ENCODE measurements at places on chromosomes 6 and 20.

DNA sequence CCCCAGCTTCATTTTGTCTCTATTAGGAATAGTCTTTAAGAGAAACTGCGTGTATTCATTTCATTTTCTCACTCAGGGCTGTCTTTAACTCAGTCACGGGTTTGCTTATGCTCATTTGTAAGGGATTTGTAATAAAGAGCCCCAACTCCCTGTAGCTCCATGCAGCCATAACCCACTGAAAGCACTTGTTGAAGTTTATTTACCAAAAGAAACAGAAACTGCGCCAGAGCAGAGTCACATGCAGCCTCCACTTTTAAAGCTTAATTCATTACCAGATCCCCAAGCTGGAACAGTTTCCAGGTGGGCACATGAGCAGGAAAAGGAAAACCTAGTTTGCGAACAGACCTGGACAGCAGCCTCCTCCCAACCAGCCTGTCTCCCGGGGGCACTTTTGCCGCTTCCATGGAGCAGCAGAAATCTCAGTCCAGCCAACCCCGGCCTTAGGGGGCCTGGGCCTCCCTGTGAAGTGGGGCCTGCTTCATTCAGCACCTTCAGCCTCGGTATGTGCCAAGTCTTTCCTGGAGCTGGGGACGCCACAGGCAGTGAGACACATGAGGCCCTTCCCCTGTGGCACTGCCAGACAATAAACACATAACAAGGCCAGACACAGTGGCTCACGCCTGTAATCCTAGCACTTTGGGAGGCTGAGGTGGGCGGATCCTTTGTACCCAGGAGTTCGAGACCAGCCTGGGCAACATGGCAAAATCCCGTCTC, 4.5 kb downstream of the BCAS4 start:
- DNase-seq, result no peak

DNA sequence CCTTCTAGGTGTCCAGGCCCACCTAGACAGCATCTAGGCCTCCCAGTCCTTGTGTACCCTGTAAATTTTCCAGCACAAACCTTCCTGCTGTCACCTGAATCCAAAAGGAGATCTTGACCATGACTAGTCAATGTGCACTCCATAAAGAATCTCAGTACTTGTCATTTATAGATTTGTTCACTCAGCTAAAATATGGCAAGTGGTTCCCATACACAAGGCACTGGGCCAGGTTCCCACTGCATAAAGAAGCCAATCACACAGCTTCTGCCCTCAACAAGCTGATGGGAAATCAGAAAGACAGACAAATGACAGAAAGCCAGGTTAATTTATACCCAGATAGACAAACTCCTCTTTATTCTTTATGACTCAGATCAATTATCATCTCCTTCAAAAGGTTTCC, 526.8 kb downstream of the CD83 start:
- DNase-seq, result no peak

DNA sequence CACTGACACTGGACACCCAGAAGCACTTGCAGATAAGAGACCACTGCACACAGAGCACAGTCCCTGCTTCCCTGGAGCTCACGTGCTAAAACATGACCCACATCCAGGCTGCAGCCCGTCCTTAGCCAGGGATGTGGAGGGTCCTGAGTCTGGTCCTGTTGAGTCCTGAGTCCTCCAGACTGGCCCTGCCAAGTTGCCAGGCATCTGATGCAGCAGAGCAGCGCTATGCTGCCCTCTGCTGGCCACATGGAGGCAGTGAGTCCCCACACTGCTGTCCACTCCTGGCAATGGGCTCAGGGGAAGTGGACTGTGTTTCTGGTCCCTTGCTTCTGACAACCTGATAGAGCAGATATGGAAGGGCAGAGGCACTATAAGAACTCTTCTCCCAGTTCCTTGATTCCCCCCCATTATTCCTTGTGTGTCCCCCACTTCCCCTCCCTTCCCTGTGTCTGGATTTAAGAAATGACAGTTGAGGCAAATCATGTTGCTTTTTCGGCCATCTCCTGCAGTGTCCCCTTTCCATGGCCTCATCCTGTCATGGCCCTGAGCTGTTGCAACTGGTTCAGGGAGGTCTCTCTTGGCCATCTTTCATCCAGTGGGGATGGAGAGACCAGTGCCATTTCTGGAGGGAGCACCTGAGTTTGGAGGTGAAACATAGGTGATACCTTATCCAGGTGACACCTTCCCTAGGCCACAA, 86.0 kb downstream of the DHX35 start:
- peak; percentile 46 for DNase-seq

- DNase-seq, result no peak
These were observed 118.0 kb upstream of the ARID1B start for GRCh38 chr6:156658966-156659821.

- no peak for DNase-seq
These were observed 41.3 kb downstream of the SYNJ2 start for GRCh38 chr6:158022749-158023596.

DNA sequence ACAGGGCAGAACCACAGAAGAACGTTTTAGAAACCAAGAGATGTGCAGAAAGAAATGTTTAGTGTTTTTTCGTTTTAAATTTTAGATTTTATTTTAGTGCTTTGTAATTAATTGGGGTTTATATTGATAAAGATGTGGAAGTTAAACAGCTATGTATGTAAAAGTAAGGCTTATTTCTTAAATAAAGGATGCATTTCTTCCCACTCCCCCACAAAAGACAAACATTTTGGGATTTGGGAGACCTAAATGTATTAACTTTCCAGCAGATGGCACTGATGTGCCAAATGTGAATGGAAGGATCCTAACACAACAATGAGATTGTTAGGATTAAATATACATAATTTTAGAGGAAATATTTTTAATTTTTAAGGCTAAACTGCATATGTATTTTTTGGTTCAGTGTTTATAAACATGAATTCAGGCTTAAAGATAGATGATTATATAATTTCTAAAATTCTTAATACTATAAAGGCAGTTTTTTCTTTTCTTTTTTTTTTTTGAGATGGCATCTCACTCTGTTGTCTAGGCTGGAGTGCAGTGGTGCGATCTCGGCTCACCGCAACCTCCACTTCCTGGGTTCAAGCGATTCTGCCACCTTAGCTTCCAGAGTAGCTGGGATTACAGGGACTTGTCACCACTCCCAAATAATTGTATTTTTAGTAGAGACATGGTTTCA, 12.0 kb downstream of the PFDN4 start:
- DNase-seq, result no peak

GRCh38 chr20:58039274-58040092, 189.0 kb downstream of the ANKRD60 start:
- no peak for DNase-seq

GRCh38 chr6:44010411-44011349, 116.6 kb downstream of the MRPL14 start:
- no peak for DNase-seq

GRCh38 chr6:43296780-43297497, 1.1 kb upstream of the SLC22A7 start:
- no peak for DNase-seq

DNA sequence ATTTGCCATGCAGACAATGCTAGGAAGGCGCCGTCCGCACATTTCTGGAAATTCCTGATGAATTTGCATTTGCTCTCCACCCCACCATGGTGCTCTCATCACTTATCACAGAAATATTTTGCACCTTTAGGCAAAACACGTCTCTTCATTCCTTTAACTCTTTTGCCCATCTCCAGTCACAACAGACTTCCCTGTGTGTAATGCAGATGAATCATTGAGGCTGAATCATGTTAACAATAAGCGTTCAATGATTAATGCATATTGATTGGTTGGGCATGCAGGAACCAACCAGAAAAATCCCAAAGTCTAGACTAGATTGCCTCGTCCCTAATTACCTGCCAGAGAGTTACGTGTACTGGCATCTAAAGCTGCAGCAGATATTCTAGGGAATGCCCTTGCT, 80.0 kb upstream of the ATXN1 start:
- no peak for DNase-seq

DNA sequence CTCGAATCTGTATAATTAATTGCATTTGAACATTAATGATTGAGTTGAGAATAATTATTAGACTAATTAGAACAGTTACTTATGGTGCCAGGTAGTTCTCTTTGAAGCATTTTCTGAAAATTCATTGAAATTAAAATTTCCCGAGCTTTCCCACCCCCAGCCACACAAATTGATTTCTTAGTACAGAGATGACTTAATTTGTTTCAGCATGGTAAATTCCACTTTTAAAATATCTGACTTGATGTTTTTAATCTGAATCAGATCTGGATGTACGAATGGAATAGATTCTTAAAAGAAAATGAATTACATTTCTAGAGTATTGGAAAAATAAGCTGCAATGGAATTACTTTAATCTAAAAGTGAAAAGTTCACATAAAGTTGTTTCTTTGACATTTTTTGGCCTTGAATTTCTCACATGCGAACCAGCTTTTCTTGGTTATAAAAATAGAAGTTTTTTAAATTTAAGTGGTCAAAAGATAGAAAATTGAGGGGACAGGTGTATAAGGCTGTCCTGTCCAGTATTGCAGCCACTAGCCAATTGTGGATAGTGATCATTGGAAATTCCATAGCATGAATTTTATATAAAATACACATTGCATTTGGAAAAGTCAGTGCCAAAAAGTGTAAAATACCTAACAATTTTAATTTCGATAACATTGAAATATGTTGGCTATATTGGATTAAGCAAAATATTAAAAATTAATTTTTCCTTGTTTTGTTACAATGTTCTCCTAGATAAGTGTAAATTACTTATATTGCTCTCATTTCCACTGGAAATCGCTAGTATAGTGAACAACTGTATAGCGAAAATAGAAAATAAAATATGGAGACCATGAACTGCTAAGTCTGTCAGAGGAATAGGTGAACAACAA, 102.9 kb downstream of the OR2B2 start:
- no peak for DNase-seq

- DNase-seq, result no peak
These were observed 164.1 kb upstream of the ECI2 start for GRCh38 chr6:4299476-4299875.

DNA sequence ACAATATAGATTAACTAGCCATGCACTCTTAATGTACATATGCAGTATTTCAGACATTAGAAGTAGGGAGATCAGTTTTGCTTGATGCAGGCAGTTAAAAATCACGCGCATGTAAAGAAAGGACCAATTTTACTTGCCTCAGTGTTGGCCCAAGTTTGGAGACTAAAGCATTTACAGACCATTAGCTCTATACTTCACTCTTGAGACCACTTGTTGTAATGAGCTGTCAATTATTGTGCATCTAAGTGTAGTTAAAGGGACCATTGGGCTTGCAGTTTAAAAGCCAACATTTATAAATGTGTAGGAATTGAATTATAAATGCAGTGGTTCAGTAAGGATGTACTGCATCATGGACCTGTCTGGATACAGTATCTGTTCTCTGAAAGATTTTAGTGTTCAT, 53.7 kb downstream of the PLCB4 start:
- no peak for DNase-seq

- DNase-seq, result no peak
These were observed 922.9 kb downstream of the TBC1D32 start for GRCh38 chr6:120411394-120411793.

DNA sequence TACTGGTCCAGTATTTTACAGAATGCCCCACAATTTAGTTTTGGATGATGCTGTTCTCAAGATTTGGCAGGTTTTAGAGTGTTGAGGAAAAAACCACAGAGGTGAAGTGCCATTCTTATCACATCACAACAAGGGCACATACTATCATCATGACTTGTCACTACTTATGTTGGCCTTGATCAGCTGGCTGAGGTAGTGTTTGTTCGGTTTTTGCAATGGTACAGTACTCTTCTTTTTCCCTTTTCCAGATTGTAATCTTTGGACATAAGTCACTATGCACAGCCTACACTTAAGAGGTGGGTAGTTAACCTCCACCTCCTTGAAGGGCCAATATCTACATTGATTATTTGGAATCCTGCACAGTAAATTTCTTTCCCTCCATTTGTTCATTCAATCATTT, 8.8 kb downstream of the TENT5A start:
- no peak for DNase-seq

GRCh38 chr20:33262658-33263065, 20.4 kb upstream of the BPIFB1 start:
- no peak for DNase-seq

DNA sequence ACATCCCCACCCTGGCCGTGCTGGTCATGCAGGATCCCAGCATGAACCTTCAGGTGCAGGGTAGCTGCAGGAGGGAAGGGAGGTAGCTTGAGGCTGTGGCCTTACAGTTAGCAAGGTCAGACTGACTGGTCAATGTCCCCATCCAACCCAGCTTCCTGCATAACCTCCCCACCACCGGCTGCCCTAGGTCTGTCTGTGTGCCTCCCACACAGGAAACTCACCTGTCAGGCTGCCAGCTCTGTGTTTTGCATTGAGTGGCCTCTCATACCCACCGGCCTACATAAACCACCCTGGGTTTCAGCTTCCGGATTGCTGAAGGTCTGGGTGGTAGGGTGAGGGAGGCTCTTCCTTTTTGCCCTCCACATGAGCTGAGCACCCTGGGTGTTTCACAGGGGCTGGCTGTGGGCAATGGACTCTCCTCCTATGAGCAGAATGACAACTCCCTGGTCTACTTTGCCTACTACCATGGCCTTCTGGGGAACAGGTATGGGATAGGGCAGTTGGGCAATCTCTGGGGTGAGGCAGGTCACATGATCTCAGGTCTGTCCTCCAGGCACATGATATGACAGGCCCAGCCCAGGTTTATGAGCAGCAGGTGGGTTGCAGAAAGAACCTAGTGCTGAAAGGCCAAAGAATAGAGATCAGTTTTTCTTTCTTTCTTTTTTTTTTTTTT, 1.8 kb downstream of the CTSA start:
- no peak for DNase-seq

DNA sequence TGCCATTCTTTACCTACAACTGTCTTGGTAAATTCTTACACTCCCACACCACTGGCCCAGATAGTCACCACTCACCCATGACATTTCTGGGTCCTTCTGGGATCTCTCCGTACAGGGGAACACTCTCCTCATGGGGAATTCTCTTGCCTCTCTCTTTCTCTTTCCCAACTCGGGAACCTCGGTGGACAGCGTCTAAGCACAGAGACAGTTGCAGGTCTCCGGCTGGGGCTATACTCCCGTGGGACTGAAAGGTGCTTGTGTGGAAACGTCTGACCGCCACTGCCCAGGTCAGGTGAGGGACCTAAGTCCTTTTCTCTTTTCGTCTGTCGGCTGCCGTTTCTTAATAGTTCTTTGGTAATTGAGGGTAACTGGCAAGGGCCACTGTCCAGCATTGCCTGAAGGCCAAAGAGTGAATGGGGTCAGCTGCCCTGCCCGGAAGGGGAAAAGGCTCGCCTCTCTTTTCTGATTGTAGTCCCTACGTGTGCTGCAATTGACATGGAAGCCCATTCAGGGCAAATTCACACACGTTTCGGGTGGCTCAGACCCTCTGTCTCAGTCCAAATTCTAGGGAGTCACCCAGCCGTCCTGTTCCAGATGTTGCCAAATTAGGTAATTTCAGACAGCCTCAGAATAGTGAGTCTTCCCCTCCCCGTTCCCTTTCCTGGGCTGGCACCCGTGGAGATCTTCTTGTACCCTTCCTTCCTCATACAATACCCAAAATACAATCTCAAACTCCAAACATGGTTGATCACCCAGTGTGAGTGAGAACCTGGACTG, 31.2 kb upstream of the RIPK1 start:
- DNase-seq, result no peak

GRCh38 chr6:155253337-155253736, 10.5 kb upstream of the CLDN20 start:
- no peak for DNase-seq

- DNase-seq, result no peak
These were observed 66.8 kb upstream of the EYA2 start for GRCh38 chr20:46827718-46828458.

GRCh38 chr6:26322645-26323482, 42.1 kb upstream of the BTN3A2 start:
- peak; percentile 31 for DNase-seq

GRCh38 chr6:159819932-159820640, 20.0 kb downstream of the PNLDC1 start:
- no peak for DNase-seq

All from stimulated activated CD8-positive, alpha-beta memory T cell treated with anti-CD3 and anti-CD28 coated beads, Interleukin-4, amount 100 ng/mL, for 1 hour (primary cell).